ENCODE measurements at places on chromosomes 7 and 10.

DNA sequence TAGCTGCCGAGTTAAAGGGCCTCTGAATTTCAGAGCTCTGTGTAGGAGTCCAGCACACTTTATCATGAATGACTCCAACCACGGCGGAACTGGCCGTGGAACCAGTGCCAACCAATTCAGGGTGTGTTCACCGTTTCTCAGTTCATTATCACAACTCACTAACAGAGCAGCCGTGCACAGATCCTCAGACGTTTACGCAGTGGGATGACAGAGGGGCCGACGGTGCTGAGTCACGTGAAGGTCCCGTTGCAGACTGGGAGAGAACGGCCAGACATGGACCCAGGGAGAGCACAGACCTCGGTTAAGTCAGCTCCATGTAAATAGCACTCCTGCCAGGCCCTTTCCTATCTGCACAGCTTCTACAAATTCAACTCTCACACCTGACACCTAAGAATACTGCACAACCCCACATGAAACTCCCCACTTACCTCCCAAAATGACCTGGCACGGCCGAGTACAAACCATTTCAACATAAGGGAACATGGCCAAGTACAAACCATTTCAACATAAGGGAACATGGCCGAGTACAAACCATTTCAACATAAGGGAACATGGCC lies 95.5 kb downstream of the DIP2C start:
- no peak for DNase-seq

DNA sequence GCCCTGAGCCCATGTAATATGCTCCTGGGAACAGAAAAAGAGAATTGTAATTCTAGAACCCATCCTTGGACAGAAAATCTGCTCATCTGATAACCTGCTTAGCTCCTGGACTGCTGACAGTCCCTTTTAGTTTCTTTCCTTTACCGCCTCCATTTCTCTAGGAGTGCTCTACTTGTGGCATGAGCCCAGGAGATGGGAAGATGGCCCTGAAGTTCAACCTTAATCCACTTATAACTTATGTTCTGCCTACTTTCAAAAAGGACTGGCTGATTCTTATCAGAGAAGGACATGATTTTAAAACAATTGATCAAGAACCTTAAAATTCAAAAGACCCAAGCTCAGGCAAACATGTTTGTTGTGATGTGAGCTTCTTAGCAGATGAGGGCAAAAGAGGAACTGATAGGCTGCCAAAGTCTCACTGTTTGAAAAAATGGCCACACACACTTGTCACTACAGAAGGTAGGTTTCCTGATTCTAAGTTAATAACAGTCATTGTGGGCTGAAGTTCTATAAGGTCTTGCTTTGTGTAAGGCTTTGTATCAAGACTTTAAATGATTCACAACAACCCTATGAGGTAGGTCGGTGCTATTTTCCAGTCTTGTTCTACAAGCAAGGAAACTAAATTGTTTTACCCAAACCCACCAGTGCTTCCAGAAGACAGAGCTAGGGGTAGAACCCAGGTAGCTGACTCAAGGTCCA lies 94.3 kb upstream of the AFAP1L2 start:
- DNase-seq: no peak

GRCh38 chr7:2637505-2638223 lies 5.9 kb downstream of the TTYH3 start:
- DNase-seq: no peak

GRCh38 chr7:133534816-133535215 lies 281.9 kb downstream of the EXOC4 start:
- DNase-seq: no peak

DNA sequence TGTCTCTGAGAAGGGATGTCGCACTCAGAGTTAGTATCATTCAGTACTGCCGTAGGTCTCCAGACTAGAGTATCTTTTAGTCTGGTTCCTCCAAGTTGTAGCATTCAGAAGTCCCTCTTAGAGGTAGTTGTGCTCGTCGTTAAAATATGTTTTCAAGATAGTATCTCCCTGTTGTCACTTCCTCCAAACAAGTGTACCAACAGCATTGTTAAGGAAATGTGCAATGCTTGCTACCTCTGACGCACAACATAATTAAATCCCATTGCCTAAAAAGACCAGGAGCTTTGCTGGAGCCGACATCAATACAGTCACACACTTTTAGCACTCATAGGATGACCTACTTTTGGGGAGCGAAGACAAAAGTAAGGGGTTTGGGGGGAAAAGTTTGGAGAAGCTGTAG lies 80.0 kb upstream of the STK17A start:
- DNase-seq: no peak

DNA sequence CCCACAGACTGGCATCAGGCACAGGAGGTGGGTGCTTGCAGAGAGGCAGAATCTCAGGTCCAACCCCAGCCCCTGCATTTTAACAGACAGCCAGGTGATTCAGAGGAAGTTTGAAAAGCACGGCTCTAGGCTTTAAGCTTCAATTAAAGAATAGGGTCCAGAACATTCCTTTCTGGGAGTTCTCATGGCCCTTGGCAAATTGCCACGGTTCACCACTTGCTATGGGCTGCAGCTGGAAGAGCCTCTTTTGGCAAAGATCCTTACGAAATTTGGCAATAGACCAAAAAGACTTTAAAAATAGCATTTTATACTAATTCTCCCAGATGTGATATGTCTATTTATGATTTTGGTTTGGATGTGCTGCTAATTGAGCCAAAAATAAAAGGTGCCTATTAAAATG lies 148.1 kb downstream of the ITGA8 start:
- DNase-seq: no peak

DNA sequence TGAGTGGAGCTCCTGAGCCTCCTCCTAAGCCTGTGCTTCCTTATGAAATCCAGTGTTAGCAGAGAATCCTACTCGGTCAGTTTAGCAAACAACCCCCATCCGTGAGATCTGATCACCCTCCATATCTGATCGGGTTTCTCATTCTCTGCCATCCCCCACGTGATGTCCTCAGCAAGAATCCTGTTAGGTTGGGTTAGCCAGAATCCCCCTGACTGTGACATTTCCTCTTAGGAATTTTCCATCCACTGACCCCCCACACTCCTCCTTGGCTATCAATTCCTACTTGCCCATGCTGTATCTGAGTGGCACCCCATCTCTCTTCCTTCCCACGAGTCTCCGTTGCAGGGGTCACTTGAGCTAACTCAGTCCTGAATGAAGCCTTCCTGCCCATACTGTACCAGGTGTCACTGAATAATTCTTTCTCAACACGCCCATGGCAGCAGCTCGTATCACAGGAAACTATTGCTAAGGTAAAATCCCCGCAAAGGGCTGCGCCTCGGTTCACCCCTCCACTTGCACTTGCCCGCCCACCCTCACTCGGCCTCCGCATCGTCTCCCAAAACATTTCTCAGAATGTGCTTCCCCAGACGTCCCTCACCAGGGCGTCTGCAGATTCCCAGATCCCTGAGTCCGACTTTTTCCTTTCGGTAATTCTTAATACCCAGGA lies 44.1 kb downstream of the MYOF start:
- DNase-seq: no peak

DNA sequence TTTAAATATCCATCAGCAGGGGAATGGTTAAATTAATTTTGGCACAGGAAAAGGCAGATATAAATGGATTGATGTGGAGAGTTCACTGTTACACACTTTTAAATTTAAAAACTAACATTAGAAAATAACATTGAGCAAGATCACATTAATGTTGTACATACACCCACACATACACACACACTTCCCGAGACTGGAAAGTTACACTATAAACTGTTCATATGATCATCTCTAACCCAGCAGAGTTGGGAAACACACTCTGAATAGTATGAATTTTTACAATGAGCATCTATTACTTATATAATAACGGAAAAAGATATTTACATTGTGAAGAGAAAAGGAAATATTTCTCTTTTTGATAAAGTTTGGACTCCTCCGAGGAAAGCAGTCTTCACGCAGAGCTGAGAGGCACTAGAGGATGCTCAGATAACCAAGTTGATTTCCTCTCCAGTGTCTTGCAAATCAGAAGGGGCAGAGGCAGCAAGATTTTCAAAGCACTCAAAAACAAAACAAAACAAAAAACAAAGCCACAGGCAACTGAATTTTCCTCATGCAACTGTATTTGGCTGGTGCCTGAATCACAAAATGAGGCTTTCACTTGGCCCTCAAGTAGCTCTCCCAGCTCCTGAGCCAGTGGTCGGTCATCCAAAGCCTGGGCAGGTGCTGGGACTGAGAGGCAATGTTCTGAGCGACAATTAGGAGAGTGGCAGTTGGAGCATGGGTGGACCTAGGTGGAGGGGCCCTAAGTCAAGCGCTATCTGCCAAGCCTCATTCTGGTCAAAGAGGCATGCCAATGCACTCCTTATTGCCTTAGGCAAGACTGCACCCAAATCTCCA lies 10.5 kb upstream of the GATAD1 start:
- no peak for DNase-seq

DNA sequence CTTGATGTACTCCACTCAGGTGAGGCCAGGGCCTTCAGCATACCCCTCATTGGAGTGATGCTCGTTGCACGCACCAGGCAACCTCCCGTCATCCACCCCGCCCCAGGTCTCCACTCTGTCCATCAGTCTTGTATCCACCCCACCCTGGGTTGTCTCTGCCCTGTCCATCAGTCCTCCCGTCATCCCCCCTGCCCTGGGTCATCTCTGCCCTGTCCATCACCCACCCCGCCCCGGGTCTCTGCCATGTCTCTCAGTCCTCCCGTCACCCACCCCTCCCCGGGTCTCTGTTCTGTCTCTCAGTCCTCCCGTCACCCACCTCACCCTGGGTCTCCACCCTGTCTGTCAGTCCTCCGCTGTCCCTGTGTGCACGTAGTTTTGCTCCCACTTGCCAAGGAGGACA lies 59.9 kb downstream of the WDR37 start:
- no peak for DNase-seq

DNA sequence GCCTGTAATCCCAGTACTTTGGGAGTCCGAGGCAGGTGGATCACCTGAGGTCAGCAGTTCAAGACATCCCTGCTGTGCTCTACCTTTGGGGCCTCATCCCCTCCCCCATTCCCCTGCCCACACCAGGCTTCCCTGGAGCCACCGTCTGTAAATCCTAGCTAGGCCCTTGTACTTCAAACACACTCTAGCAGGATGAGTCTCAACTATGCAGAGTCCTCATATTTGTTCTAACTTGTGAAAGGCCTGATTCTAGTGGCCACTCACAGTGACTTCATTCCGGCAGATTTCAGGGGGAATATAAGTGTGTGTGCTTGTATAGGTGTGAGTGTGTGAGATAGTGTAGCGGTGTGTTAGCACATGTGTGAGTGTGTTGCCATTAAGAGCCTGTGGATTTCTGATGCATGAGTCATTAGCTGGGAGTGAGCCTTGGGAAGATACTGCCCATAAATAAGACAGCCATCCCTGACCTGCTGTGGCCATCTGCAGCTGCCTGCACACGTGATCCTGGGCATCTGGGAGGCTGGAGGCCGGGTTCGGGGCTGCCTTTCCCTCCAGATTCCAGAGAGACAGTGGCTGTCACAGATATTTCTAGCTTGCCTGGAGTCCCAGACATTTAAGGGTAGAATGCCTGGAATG lies 1.7 kb upstream of the NEURL1 start:
- no peak for DNase-seq

GRCh38 chr10:7306147-7306546 lies 104.7 kb downstream of the SFMBT2 start:
- DNase-seq: no peak

DNA sequence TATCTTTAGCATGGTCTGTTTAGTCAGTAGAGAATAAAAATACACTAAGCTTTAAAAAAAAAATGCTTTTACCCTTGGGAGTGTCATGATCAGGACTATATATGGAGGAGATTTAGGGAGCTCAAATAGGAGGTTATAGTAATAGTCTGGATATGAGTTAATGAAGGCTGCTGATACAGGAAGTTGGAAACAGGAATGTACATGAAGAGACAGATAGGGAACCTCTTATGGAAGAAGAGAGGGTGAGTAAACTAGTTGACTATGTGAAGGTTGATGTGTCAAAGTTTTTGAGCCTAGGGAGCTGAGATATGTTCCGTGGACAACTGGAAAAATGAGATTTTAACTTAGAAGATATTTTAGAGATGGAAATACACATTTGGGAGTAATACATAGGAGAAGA lies 472.0 kb upstream of the FZD8 start:
- no peak for DNase-seq

GRCh38 chr7:85627791-85628586 lies 441.1 kb upstream of the SEMA3D start:
- no peak for DNase-seq

DNA sequence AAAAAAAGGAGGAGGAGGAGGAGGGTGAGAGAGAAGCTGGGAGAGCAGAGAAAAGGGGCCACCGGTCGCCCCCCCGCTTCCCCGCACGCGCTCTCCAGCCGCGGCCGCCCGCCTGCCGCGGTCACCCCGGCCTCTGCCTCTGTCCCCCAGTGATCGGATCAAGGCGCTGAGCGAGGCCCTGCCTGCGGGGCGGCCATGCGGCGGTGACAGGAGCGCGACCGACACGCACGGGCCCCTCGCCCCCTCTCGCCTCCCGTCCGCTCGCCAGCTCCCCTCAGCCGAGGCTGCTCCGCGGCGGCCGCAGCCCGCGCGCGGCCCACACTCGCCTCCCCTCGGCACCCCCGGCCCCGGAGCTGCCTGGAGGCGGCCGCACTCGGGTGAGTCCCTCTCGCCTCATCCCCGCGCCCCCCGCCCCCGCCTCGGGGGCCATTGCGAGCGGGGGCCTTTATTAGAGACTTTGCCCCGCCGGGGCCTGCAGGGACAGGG lies at the start of gene GTF2I:
Gene GTF2I, plus strand, starts transcription at position 27 of the 486 bp plus-strand sequence. CDS start 31,411 bp downstream, outside the sequence.
- peak; percentile 25 for DNase-seq

DNA sequence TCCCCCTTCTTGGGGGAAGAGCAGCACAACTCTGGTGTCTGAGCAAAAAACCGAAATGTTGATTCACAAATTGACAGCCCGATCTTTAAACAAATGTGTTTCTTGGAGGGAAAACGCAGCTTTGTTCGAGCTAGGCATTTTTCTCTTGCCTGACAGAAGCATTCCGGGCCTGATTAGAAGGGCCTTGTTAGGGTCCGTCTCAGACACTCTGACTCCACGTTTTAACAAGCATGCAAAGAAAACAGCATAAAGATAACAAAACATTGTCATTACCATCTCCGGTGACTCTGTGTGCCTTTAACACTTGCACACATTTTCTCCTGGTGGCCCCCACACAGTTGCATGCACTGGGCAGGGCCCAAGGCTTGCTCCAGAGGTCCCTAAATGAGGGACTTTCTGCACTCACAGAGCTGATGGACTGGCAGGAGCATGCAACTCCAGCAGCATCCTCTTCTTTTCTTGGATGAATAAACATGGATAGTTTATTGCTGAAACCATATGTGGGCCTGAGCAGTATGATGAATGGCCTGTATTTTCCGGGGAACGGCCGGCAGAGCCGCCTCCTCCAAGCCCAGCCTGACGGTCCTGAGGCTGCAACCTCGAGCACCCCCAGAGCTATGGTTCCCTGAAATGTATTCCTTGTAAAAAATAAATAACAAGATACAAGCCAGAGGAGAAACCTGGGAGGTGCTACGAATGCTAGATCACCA lies 50.9 kb downstream of the EBF3 start:
- DNase-seq: no peak

- no peak for DNase-seq
Measured at GRCh38 chr10:45034301-45034700, 33.6 kb downstream of the ZNF22 start.

DNA sequence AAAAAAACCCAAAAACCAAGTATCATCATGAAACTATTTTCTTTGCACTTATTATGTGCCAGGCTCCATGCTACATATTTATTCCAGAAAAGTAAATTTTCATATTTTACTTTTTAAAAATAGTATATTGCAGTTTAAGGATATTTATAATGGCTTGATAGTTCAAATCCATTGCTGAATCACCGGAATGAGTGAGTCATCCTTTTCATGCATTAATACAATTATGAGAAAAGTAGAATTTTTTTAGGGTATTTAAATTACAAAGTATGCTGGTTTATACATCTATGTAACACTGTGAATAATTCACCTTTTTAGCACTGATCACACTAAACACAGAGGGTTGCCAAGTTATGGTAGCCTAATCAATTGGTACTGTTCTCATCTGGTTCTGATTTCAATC lies 54.3 kb downstream of the SLC16A9 start:
- DNase-seq: no peak
